ENCODE measurements at places on chromosomes 2 and 18.

GRCh38 chr18:44290366-44290977, 390.2 kb upstream of the SETBP1 start:
- DNase-seq = no peak

DNA sequence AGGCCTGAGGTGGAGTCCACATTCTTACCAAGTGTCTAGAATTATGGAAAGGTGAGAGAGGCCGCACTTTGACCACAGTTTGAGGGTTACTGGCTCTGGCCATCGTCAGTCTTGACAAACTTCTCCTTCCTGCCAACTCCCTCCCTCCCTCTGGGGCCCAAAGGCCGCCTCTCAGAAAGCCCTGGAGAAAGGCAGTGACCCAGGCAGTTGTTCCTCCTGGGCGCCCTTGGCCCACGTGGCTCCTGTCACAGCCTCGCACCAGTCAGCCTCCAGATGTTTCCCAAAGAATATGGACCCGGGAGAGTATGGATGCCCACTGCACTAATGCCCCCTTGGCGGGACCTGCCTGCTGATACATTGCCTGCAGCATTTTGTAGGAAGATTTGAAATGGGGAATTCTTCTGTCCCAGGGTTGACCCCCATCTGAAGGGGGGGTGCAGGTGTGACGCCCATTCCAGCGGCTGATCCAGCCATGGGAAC, 61.7 kb downstream of the ASB1 start:
- no peak for DNase-seq

DNA sequence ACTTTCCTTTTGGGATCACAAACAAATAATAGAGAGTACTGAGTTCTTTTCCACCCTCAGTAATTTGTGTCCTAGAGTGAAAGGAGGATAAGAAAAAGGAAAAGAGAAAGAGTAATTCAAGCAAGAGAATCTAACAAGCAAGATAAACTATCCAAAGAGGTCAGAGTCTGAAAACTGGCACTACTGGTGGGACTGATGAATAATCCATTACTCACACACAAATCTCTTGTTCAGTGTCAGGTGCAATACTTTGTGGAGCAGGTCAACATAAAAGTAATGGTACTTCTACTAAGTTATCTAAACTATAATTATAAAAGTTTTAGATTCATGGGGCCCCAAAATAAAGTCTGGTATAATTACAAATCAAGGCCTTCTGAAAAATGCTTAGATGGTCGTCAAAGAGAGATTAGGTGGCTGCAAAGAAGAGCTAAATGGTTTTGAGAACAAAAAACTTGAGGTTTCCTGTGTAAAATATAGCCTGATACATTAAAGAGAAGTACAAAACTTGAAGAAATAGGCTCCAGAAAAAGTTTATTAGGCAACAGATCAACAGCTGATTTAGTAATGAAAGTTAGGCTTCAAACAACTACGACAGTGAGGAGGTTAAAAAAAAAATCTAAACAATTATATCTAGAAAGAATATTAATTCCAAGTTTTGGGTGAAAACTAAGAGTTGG, 109.4 kb downstream of the BAZ2B start:
- peak; percentile 88 for DNase-seq

DNA sequence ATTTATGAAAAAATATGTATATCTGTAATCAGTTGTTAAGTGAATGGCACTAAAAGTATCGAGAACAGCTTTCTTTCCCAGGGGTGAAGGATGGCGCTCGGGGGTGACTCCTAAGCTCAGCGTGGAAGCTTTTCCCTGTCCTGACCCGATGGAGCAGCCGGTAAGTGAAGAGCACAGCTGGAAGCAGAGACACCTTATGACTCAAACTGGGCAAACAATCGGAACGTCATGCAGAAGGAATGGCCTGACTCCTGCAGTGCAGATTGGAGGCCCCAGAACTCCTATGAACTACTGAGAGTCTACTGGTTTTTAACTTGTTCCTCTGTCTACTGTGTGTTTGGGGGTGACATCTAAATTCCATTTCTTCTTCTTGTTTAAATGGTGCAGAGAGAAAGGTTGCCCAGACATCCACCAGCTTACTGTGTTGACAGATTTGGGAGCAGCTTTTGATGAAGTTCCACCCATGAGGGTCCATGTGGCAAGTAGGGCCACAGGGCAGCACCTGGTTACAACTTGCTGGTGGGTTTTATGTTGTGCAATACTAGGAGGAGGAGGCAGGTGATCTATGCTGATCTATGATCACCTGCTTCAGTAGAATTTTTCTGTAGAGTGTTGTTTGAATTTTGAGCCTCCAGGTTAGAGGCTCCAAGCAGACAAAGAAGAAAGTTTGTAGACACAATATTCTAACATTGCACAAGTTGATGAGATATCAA, 52.8 kb upstream of the TMEM182 start:
- DNase-seq = peak; percentile 34

- peak; percentile 64 for DNase-seq
Measured at GRCh38 chr18:23662309-23663263, at the start of gene ANKRD29. Gene ANKRD29 (minus strand): TSS chr18:23662911. CDS start chr18:23662730, 181 bp downstream.

GRCh38 chr2:134668821-134669220, 50.0 kb downstream of the TMEM163 start:
- peak; percentile 40 for DNase-seq

DNA sequence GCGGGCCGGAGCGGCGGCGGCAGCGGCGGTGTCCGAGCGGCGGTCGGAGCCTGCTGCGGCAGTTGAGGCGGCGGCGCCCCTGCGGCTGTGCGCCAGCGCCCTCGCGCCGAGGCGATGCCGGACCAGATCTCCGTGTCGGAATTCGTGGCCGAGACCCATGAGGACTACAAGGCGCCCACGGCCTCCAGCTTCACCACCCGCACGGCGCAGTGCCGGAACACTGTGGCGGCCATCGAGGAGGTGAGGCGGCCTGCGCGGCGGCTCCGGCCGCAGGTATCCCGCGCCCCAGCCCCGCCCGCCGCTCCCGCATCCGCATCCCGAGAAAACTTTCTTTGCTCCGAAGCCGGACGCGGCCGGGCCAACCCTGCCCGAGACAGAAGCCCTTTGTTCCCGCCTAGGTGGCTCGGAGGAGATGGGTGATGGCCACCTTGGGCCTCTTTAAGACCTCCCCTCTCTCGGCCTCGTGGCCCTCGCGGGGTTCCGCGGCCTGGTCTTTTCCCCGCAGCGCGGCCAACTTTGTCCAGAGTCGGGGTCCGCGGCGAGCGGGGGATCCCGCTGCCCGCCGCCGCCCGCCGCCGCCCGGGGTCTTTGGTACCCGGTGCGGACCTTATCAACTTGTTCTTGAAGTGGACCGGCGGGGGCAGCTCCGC, 504 bp downstream of the ASAP2 start:
- peak; percentile 29 for DNase-seq

- no peak for DNase-seq
Measured at GRCh38 chr2:96110621-96111256, 5.6 kb downstream of the ADRA2B start.

GRCh38 chr2:239994086-239994485, 31.1 kb downstream of the NDUFA10 start:
- DNase-seq = no peak

DNA sequence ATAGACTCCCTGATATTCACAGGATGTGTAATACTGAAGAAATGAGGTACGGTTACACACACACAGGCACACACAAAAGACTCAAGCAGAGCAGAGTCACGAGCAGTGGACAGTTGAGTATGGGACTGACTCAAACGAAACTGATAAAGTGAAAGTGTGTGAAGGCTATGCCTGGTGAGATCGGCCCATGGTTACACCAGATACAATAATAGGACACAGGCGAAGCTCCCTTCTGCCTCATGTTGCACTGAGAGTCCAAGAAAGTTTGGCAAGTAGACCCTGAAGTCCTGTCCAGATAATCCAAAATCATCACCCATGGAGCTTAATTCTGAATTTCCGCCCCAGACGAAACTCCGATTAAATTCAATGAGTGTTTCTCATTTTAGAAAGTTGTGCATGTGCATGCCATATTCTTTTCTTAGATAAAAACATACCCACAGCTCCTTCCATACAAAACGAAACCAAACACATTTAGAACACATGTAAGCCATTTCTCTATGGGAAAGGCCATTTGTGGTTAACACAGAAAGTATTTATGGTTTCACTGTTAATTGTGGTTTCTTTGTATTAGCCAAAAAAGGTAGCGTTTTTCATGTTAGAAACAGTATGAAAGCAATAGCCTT, 567.6 kb downstream of the PLCL1 start:
- DNase-seq = no peak
